Cortex of kidney (tissue), 1 donor: ENCODE measurements at places on chromosomes 7 and 10.

DNA sequence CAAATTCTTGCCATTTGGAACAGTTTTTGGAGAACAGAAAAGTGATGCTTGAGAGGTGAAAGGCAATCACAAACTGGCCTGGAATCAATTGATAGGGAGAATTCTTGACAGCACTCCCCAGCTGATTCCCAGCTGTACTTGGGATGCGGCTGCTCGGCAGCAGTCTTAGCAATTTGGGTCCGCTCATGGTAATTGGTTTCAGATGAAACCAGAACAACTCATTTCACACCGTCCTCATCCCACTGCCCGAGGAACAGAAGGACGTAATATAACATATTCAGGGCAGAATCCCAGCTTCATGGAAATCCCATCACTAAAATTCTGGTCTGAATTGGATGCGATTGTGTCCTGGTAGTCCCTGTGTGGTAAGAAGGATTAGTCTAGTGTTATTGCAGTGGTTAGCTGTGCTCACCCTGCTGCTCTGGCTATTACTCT lies 223.3 kb upstream of the FERD3L start:
- no peak for DNase-seq

DNA sequence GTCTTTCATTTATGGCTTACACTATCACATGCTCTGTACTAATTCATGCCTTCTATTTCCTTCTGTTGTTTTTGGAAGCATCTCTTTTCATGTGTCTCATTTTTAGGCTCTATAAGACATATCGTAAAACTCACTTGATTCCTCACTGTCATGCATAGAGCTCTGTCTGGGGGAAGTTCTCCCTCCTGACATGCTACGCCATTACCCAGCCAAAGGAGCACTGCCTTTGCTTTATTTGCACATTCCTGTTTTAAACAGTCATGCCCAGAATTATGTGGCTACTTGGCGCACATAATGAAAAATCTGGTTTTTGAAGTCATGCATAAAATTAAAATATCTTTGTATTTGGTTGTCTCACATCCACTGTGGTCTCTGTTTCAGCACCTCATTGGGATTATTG lies 17.6 kb upstream of the AKR1C3 start:
- DNase-seq = no peak

- DNase-seq = no peak
These were observed 6.4 kb downstream of the AGBL3 start for GRCh38 chr7:134992626-134993179.

- DNase-seq = no peak
These were observed 34.9 kb upstream of the ETV1 start for GRCh38 chr7:14024406-14024805.

DNA sequence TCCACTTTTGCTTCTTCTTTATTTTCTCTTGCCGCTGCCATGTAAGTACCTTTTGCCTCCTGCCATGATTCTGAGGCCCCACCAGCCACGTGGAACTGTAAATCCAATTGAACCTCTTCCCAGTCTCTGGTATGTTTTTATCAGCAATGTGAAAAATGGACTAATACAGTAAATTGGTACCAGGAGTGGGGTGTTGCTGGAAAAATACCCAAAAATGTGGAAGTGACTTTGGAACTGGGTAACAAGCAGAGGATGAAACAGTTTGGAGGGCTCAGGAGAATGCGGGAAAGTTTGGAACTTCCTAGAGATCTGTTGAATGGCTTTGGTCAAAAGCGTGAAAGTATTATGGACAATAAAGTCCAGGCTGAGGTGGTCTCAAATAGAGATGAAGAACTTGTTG lies 670.3 kb upstream of the ZWINT start:
- DNase-seq = no peak

DNA sequence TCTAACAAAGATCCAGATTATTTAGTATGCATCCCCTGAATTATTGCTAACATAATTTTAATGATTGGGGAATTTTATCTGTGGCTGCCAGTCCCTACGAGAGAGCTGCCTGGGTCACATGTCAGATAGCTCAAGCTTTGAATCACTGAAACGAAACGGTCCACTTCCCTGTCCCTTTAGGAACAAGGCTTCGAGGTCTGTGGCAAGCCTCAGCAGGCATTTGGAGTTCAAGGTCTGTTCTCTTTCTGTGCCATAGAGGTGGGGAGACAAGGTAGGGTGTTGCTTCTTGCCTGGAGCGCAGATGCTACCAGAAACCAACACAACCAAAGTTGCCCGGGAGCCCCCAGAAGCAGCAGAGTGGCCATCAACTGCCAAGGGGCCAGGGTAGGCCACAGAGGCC lies 13.9 kb upstream of the SH2D4B start:
- DNase-seq = no peak

DNA sequence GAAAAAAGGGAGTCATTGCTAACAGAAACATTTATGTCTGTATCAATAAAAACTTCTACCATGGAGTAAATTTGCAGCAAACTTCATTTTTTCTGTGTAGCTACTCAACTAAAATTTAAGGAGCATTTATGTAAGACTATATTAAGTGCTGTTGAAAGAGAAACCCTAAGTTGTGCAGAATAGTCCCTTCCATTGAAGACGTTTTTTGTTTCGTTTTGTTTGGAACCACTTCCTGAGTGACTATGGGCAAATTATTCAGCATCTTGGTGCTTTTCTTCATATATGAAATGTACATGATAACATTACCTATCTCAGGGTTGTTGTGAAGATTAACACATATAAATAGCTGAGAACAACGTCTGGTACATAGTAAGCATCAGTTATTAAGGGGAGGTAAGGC lies 24.3 kb downstream of the SEM1 start:
- no peak for DNase-seq

GRCh38 chr7:4840079-4840501 lies 21.7 kb downstream of the PAPOLB start:
- DNase-seq = no peak

DNA sequence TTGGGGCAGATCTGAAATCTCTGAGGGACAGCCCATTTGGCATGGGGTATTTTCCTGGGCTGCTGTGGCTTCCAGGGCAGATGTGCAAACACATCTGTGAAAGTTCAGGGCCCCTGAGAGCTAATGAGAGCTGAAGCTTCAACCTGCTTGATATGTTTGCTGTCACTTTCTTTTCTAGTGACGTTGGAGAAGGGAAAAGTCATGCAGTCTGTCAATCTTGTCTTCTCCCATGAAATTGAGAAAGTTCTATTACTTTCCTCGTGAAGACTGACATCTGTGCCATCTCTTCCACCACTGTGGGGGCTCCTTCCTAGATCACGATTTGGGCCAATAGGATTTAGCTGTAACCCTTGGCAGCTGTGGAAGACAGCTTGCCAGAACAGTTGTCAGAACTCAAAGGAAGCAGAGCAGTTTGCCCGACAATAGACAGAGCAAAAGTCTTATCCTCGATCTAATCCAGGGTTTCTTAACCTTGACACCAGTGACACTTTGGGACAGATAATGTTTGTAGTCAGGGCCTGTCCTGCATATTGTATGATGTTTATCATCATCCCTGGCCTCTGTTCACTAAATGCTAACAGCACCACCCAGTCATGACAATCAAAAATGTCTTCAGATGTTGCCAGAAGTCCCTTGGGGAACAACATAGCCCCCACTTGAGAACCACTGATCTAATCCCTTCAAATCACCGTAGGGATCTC lies 586.5 kb downstream of the LRMDA start:
- DNase-seq = no peak

GRCh38 chr7:1283337-1283736 lies 50.7 kb downstream of the UNCX start:
- no peak for DNase-seq

DNA sequence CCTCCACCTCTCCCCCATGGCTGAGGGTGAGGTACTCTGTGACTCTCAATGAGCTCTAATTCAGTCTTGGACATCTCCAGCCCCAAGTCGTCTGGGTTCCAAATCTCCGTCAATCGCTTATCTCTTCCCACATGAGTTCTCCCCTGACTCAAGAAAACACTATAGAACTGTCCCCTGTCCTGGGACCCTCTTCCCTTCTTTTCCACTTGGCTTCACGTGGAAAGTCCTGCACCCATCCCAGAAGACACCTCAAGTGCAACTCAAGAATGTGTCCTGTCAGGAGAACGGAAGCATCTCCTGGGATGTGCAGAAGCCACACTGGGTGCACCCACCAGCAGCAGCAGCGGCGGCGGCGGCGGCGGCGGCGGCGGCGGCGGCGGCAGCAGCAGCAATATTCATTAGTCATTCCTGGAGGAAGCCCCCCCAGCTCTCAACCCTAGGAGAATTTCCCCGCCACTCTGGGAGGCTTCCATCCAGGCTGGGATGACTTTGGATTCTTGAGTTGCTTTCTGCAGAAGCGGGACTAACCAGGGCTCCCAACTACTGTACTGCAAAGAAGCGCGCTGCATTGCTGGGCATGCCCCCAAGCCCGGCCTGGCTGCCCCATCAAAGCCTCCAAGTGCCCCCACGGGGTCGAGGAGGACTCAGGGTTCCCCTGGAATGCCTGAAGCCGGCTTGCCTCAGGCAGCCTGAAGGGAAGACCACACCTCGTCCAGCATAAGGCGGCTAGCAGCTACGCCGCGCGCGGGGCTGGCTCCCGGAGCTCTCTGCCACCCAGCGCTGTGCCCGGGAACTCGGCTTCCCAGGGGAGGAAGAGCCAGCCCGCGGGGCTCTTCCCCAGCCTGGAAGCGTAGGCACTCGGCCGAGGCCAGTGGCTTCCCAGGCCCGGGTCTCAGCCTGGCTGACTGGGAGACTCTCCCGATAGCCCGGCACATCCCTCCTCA lies 1.0 kb downstream of the CRTAC1 start:
- DNase-seq = no peak

- DNase-seq = no peak
These were observed 51.4 kb downstream of the PLPP4 start for GRCh38 chr10:120508393-120508792.

- no peak for DNase-seq
These were observed 34.0 kb downstream of the LUC7L2 start for GRCh38 chr7:139393621-139394211.

- DNase-seq = no peak
These were observed 233.3 kb upstream of the FOXP2 start for GRCh38 chr7:114181280-114181679.

DNA sequence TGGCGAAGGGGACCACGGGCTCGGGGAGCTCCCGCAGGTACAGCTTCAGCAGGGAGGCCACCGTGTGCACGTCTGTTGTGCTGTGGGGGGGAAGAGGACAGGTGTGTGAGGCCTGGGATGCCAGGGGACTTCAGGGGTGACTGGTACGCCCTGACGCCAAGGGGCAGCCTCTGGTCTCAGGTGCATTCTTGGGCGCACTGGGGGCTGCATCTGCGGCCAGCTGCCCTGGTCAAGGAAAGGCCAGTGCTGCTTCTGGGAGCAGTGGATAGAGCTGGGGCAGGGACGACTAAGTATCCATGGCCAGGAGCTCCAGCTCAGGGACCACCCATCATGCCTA lies 148.5 kb downstream of the MAPK8 start:
- DNase-seq = no peak

DNA sequence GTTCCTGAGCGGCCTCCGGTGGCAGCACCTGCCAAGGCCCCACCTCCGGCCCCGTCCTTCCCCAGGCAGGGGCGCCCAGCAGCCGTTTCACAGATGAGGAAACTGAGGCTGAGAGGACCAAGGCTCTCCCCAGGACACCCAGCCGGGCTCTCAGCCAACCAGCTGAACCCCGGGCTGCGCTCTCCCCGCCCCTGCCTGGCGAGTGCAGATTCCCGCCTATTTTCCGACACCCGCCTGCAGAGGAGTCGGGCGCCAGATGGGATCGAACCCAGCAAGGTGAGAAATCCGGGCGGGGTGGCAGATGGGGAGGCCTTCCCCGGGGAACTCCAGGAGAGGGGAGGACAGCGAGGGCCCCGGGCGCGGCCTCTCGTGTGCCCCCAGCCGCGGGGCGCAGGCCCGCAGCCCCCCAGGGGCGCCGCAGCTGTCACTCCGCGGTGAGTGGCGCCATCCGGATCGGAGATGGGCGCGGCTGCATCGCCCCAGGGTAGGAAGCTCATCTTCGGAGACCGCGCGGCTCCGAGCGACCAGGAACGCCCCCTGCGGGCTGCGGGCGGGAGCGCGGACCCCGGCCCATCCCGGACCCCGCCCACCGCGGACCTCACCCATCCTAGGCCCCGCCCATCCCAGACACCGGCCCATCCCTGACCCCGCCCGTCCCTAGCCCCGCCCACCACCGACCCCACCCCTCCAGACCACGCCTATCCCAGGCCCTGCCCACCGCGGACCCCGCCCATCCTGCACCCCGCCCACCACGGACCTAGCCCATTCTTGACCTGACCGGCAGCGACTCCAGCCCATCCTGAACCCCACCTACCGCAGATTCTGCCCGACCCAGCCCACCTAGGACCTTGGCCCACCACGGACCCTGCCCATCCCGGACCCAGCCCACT lies 90.3 kb downstream of the MICALL2 start:
- no peak for DNase-seq

DNA sequence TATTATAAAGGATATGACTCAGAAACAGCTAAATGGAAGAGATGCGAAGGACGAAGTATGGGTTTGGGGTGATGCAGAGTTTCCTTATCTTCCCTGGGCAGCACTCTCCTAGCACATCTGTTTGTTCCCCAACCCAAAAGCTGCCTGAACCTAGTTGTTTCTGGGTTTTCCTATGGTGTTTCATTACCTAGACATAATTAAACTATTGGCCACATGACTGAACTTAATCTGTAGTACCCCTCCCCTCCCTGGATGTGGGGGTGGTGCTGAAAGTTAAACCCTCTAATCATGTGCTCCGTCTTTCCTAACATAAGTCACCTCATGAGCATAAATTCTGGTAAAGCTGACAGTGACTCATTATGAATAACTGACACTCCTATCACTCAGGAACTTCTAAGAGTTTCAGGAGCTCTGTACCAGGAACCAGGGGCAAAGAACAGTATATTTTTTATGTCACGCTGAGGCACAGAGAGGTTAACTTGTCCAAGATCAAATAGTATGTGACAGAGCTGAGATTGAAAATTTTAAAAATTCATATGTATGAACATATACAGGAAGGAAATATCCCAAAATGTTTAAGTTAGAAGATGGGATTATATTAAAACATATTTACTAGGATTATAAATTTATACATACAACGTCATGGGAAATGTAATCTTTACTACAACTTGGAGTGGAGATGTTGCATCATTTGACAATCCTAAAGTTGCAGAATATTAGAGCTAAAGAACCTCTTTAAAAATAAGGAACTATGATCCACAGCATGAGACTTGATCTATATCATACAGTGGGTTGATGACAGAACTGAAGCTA lies 4.8 kb downstream of the STRIP2 start:
- no peak for DNase-seq

GRCh38 chr7:66355756-66356155 lies 150.6 kb downstream of the TPST1 start:
- DNase-seq = no peak

- no peak for DNase-seq
These were observed 663.7 kb upstream of the COBL start for GRCh38 chr7:51980313-51980712.

- no peak for DNase-seq
These were observed 146.7 kb upstream of the SP4 start for GRCh38 chr7:21281193-21281592.
